M059J (cell line): ENCODE measurements at places on chromosomes 5 and 9.
A peak's percentile ranks its signal among the peaks of the same experiment; 100 is the strongest.

- no peak for DNase-seq
Observed at GRCh38 chr5:23507278-23507685, at the start of gene PRDM9. Gene PRDM9, plus strand, starts transcription at chr5:23507609. Its CDS starts 1,425 bp downstream, at chr5:23509034.

GRCh38 chr9:123191680-123192079 lies 76.7 kb downstream of the STRBP start:
- peak; percentile 13 for DNase-seq

DNA sequence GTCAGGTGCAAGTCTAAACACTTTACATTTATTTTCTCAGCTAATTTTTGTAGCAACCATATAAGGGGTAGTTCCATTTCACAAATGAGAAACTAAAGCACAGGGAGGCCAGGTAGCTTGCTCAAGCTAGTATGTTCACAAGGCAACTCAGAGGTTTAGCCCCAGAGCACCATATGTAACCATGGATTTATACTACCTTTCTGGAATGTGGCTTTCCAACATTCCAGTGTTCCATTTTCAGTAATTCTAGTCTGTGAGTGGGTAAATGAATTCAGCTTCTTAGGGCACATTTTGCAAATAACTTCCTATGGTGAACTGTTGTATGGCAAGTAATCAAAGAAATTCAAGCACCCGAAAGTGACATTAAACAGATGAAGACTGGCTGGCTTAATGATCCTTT lies 25.0 kb upstream of the CAST start:
- no peak for DNase-seq

- DNase-seq, result peak; percentile 3
Observed at GRCh38 chr5:77103457-77103856, 16.4 kb upstream of the ZBED3 start.

- peak; percentile 67 for DNase-seq
Observed at GRCh38 chr5:16057277-16057676, 122.3 kb downstream of the MARCHF11 start.

GRCh38 chr5:100188778-100189177 lies 346.4 kb upstream of the FAM174A start:
- no peak for DNase-seq

GRCh38 chr9:22446589-22446949 lies at the start of gene DMRTA1:
Gene DMRTA1, plus strand, starts transcription at chr9:22446824. Its CDS starts 242 bp downstream, at chr9:22447066.
- peak; percentile 90 for DNase-seq

- DNase-seq, result no peak
Observed at GRCh38 chr9:512555-513272, 298.0 kb downstream of the DOCK8 start.

GRCh38 chr5:170345971-170346370 lies 43.2 kb downstream of the KCNMB1 start:
- DNase-seq, result no peak

DNA sequence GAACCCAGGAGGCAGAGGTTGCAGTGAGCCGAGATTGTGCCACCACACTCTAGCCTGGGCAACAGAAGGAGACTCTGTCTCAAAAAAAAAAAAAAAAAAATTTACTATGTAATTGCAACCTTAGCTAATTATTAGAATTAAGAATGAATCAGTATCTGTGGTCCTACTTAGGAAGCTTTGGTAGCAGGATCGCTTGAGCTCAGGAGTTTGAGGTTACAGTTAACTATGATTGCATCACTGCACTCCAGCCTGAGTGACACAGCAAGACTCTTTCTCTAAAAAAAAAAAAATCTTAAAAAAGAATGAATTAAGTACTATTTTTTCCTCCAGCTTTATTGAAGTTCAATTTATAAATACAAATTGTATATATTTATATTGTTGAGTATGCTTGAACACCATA lies 16.7 kb downstream of the NDUFAF2 start:
- peak; percentile 52 for DNase-seq

DNA sequence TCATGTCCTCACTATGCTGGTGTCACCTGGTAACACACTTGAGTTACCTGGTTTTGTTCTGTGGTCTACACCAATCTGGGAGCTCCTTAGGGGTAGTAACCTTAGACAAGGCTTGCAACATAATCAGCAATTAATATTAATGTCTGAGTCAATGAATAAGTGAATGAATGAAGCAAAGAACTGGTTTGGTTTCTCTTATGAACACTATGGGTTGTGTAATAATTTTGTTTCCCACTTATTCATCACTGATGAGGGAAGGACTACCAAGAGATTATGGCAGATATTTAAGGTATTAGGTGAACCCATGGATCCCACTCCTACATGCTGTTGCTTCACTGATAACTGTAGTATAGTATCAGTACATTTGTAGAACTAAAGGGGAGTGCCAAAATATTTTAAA lies 116.0 kb downstream of the SLC12A2 start:
- DNase-seq, result no peak

- no peak for DNase-seq
Observed at GRCh38 chr9:114055061-114055460, 23.0 kb downstream of the AMBP start.

DNA sequence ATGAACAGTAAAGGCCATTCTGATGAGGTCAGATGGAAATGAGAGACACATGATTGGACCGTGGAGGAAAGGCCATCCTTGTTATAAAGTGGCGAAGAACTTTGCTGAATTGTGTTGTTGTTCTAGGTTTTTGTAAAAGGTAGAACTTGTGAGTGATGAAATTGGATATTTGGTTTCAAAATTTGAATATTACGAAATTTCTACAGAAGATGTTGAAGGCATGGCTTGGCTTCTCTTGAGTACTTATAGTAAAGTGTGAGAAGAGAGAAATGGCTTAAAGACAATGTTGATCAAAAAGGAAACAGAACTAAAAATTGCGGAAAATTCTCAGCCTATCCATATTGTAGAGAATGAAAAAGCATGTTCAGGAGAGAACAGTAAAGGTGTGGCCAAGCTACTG lies 166.6 kb upstream of the S1PR3 start:
- no peak for DNase-seq

- DNase-seq, result peak; percentile 23
Observed at GRCh38 chr5:21919414-21920022, 933.6 kb downstream of the CDH12 start.

GRCh38 chr5:43620944-43621505 lies 18.0 kb downstream of the NNT start:
- DNase-seq, result no peak

- no peak for DNase-seq
Observed at GRCh38 chr9:18689921-18690320, 216.0 kb downstream of the ADAMTSL1 start.

DNA sequence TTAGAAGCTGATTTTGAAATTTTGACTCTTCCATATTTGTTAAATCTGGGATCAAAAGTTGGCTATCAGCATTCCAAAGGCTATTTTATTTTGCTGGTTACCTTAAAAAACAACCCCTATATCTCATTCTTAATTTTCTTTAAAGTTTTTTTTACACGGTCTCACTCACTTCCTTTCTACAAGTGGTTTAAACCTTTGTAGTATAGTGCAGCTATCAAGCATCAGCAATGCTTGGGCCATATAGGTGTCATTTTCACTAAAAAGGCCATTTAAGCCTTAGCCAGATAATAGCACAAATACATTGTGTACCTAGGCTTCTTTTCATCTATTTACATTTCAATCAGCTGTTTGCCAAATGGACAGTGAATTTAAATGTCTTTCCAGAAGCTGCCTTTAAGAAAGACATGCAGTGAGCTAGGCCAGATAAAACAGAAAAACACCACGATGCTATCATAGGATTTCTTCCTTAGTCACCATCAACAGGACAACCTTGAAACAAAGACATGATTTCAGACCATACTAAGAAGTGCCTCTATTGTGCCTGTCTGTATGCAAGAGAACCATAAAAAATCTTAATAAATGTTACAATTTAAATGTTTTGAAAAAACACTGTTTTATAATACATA lies 104.2 kb downstream of the RAPGEF6 start:
- no peak for DNase-seq

GRCh38 chr5:14728459-14728938 lies 64.0 kb downstream of the OTULIN start:
- DNase-seq, result no peak

DNA sequence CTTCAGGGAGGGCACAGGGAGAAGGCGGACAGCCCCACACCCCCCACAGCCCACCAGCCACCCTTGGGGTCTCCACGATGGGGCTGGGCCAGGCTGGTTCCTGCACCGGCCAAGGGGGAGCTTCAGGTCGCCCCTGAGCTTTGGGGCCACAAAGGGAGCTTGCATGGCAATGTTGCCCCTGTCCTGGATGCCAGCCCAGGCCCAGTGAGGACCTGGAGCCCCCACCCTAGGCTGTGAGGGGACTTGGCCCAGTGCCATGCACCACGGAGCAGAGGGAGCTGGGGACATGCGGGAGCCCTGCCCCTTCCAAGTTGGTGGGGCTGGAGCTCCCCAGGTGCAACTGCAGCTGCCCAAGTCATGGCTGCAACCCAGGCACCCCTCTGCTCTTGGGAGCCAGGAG lies 18.4 kb downstream of the TMEM38B start:
- DNase-seq, result no peak

DNA sequence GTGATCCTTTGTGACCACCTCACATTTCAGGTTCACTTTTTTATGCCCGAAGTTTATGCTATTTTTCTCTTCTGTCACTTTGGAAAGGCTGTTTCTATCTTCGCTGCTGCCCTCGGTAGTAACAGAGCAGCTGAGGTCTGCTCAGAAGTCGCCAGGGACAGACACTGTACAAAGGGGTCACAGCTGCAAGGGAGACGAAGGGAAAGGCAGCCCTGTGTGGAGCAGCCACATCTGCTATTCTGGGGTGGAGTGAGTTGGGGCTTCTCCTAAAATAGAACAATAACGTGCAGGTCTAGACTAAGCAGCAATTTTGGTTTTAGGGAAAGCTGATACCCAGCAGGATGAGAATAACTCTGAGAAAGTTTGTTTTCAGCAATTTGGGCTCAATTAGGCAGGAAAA lies 72.5 kb downstream of the ACTL7B start:
- no peak for DNase-seq

DNA sequence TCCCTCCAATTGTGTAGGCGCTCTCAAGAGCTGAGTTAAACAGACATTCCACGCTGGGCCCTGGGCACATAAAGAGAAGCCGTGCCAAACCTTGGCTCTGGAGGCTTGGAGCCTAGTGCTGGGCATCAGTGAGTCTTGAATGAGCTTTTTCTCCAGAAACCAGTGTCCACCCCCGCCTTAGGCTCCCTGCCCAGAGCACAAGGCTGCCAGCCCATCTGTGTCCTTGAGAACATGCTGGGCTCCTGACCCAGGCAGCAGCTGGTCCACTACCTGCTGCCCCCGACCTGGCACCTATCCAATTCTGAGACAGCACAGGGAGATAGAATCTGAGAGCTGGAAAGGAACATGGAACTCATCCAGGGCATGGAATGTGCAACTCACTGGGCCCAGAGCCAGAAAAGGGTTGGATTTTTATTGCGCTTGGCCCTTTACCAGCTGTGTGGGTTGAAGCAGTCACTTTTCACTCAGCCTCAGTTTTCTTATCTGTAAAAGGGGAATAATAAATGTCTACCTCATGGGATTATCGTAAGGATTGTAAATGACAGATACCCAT lies 92.4 kb upstream of the CPLX2 start:
- DNase-seq, result peak; percentile 59

- no peak for DNase-seq
Observed at GRCh38 chr9:13513286-13513685, 233.8 kb upstream of the MPDZ start.

DNA sequence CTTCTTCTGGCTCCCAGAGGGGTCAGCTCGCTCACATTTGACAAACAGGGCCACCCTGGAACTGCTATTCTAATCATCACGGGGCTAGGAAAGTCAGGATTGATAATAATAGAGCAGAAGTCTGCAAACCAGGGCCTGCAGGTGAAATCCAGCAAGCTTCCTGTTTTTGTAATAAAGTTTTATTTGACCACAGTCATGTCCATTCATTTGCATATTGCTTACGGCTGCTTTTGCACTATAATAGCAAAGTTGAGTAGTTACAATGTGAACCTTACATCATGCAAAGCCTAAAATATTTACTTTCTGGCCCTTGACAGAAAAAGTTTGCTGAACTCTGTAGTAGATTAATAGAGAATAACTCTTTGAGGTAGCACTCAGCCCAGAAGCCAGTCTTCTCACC lies 63.2 kb upstream of the CTXN3 start:
- DNase-seq, result peak; percentile 27

- DNase-seq, result peak; percentile 67
Observed at GRCh38 chr5:98108497-98108896, 665.0 kb upstream of the RGMB start.

DNA sequence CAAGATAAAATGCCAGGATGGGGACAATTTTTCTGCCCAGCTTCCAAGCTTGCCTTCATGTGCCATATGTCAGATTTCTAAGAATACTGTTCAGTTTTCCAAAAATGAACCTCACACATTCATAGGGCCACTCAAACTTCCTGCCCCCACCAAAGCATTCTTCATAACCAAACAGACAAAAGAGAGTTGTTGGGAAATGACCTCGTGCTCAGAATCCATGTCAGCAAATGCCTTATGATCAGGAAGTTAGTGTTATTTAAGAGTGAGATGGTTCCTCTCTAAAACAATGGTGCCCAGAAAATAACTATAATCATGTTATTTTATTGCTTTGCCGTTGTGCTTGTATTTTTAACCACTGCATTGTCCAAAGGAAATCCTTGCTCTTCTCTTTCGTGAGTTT lies 208.2 kb downstream of the ZNF608 start:
- no peak for DNase-seq

DNA sequence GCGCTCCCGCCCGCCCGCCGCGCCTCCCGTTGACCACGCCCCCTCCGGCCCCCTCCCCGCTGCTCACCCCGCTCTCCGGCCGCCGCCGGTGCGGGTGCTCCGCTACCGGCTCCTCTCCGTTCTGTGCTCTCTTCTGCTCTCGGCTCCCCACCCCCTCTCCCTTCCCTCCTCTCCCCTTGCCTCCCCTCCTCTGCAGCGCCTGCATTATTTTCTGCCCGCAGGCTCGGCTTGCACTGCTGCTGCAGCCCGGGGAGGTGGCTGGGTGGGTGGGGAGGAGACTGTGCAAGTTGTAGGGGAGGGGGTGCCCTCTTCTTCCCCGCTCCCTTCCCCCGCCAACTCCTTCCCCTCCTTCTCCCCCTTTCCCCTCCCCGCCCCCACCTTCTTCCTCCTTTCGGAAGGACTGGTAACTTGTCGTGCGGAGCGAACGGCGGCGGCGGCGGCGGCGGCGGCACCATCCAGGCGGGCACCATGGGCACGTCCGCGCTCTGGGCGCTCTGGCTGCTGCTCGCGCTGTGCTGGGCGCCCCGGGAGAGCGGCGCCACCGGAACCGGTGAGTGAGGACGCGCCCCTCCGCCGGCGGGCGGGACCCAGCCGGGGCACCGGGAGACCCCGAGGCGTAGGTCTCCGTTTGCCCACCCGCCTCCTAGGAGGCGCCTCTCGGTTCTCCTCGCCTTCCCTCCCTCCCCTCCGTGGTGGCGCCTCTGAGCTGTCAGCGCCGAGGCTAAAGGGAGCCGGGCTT lies at the start of gene VLDLR:
TSS of gene VLDLR (plus strand) at position 66 of the 739 bp plus-strand sequence. CDS start at position 469, 403 bp downstream.
- DNase-seq, result peak; percentile 56

DNA sequence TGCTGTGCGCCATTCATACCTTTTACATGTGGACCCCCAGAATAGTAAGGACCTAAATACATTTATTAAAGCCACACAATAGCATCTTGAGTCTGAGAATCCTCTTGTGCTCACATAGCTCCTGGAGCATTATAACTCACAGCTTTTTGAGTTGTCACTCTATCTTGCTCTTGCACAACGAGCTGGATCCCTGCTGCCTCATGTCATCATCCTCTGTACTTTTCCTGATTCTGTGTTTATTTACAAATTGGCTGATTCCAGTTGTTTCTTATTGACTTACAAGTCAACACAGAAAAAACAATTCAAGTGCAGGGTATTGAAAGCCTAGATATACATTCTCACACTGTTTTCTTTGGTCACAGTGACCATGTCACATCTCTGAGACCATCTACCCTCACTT lies 112.9 kb downstream of the SLC1A3 start:
- no peak for DNase-seq
